ENCODE measurements at places on chromosomes 5 and 9.

GRCh38 chr5:137630972-137631370 lies 104.9 kb downstream of the KLHL3 start:
- no peak for DNase-seq

DNA sequence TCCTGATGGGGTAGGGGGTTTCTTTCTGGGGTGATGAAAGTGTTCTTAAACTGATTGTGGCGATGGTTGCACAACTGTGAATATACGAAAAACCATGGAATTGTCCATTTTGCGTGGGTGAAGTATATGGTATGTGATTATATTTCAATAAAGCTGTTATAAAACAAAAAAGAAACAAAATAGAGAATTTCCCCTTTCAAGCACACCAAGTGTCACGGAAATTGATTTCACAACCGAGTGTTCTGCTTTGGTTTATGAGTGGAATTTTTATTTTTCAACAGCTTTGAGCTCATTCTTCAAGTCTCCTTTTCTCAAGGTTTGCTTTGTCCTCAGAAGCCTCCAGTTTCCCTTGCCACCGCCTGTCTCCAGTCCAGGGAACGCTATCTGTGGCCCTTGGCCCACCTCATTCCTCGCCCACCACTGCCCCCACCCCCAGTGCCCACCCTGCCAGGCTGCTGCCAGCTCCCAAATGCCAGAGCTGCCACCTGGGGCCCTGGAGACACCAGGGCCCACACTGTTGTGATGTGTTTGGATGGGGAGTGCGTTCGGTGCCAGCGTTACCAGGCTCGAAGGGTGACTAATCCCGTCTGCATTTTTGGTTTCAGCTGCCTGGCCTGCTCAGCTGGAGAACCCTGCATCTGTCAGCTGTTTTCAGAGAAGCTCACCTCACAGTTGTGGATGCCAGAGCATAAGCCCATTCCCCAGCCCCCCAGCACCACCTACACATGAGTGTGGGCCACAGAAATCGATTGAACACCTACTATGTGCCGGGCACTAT lies 30.4 kb downstream of the DUSP1 start:
- no peak for DNase-seq

- DNase-seq, result no peak
These were observed 1.2 kb downstream of the TEK start for GRCh38 chr9:27110181-27110580.

- no peak for DNase-seq
These were observed 140.7 kb downstream of the ADAMTS2 start for GRCh38 chr5:179204572-179204971.

GRCh38 chr9:76585487-76586389 lies 126.8 kb downstream of the GCNT1 start:
- no peak for DNase-seq

DNA sequence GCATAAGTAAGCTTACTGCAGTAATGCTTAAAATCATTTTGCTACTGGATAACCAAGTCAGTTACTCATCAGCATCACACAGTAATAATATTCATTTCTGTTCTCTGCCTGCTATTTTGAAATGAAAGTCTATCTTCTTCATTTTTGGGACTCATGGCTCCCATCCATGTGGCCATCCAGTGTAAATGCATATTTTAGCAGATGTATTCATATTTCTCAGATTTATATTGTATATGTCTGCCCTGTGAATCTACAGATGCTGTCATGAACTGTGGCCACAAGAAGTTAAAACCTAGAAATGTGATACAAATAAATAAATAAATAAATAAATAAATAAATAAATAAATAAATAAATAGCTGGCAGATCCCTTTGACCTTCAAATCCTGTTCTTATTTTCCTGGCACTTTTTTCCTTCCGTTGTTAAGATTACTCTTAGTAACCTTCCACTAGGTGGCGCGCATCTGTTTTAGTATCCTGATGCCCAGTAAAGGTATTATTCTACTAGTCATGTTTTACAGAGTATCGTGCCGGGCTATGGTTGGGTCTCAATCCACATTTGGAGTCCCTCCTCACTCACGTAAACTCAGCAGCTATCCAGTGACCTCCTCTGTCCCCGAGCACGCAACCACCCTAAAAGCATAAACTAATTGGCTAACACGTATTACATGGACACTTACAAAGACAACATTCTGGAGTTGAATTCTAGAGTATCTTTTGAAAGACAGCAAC lies 79.2 kb upstream of the IL7R start:
- peak; percentile 79 for DNase-seq

- no peak for DNase-seq
These were observed 58.8 kb downstream of the MROH2B start for GRCh38 chr5:41012318-41012717.

- DNase-seq, result no peak
These were observed 178.8 kb upstream of the CDH10 start for GRCh38 chr5:24823625-24824024.

DNA sequence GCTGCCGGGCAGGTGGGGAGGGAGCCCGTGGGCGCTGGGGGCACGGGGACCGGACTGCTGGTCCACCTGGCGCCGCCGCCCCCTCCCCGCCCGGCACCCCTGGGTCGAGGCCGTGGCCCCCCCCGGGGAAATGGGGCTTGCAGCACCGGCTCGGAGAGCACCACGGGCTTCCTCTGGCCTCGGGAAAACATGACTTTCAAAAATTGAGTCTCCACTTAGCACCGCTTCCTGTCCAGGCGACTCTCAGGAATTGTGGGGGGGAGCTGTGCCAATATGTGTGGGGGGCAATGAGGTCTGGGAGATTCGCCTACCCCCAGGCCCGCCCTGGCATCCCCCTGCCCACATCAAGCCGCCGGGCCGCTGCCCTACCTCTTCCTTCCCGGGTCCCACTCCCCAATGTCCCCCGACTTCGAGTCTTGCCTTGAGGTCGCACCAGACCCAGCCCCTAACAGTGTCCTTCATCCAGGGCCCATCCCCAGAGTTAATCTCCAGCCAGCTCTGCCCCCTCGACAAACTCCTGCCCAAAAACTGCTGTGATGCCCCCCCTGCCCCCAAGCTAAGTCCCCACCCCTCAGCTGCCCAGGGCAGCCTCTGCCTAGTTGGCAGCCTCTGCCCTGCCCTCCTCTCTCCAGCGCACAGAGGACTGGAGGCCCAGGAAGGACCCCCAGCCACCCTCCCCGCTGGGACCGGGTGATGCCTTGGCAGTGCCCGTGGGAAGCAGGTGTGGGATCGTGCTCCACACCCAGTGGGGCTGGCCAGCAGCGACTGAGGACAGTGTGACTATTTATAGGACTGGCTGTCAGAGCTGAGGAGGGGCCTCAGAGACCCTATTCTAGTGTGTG lies 3.9 kb downstream of the EGFL7 start:
- DNase-seq, result no peak

All from activated T-cell treated with anti-CD3 and anti-CD28 coated beads, Interleukin-2, amount 50 U/mL, for 48 hours (primary cell).